ENCODE measurements at places on chromosomes 11 and 22.

DNA sequence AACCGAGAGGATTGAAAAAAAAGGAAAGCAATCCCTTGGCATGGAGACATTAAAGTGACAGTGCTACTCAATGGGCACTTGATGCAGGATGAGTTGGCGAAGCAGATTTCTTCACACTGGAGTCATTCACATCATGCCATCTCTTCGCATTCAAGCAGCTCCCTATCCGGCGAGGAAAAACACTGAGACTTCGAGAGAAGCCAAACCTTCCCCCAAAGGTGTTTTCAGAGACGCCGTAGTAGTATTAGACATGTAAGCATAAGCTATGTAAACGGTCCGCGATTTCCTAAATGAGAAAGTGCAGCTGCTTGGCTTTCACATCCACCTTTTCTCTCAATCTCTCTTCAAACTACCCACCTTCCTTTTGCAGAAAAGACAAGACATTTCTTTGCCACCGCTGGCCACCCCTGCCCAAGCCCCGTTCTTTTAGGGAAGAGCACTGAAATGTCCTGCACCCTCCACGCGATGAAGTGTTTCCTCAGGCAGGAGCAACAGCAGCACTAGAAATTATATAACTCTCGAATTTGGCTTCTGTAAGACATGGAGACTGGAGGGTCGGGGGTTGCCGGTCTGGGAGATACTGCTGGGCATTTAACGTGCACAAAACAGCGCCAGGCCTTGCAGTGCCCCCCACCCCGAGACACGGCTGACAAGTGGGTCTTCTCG lies at the start of gene DLG2:
TSS of gene DLG2 (minus strand) at position 13 of the 666 bp plus-strand sequence.
- peak; percentile 18 for DNase-seq

DNA sequence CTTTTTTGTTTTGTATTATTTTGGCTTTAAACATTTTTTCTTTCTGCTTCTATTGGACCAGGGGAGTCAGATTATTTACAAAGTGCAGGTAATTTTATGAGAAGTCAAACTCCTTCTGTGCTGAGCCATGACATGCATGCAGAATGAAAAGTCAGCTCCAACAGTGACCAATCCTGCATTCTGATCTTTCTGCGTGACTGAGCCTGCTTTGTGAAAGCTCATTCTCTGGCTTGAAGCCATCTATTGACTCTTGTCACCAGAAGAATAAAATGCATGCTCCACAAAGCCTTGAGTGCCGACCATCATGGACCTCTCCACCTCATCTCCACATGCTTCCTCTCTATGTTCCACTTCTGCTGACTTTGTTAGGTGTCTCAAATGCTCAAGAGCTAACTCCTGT lies 50.2 kb downstream of the MIAT start:
- DNase-seq: no peak

GRCh38 chr22:25172153-25172552 lies 27.5 kb upstream of the CRYBB3 start:
- DNase-seq: no peak

DNA sequence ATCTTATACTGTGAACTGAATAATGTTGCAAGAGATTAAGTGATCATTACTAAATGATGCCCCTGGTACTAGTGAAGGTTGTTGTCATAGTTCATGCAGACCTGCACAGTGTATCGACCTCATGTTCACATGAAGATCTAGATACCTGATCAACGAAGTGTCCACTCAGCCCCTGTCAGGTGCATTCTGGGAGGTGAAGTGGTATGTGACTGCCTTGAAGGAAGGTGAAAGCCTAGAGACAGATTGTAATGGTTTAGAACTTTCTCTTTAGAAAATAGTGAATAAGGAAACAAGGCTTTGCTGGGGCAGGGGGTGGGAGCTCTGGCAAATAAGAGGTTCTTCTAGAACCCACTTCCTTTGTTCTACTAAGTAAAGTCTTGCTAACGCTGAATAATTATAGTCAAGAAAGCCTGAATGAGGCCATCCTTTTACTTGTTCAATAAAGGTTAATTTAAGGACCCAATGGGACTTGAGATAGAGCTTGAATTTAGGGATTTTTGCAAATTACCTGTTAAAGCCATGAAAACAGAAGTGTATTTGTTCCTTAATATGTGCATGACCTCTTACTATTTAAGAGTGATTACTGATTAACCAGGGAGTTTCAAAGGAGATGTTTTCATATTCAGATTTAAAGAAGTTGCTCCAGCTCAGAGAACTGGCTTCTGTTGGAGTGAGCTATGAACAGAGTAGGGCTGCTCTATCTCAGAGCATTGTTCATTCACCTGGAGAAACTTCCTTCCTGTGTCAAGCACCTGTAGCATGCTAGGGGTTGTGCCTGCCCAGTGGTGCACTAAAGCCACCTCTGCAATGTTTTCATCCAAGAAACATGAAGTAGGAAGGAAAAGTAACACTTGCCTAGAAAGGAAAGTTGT lies 45.3 kb downstream of the C22orf31 start:
- DNase-seq: no peak

- no peak for DNase-seq
Measured at GRCh38 chr11:119700536-119701346, 28.3 kb downstream of the NECTIN1 start.

DNA sequence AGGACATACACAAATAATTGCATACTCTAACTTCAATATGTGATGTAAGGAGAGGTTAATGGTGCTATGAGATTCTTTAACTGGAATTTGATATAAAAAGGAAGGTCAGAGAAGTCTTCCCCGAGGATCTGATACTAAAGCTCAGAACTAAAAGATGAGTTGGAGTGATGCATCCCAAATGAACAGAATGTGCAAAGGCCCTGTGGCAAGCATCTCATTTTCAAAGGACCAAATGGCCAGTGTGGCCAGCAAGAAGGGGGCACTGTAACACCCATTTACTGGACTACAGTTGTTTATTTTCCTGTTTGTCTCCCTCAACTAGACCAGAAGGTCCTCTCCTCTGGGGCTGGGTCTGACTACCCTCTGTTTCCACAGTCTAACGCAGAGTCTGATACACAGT lies 114.9 kb upstream of the ASPHD2 start:
- no peak for DNase-seq

- DNase-seq: peak; percentile 56
Measured at GRCh38 chr11:47161134-47161854, 15.4 kb downstream of the ARFGAP2 start.

GRCh38 chr11:45209891-45210699 lies 63.7 kb downstream of the PRDM11 start:
- no peak for DNase-seq

- no peak for DNase-seq
Measured at GRCh38 chr11:61966734-61967115, 709 bp downstream of the FTH1 start.

- DNase-seq: no peak
Measured at GRCh38 chr11:79296141-79296540, 144.7 kb downstream of the TENM4 start.

GRCh38 chr11:14673824-14674405 lies 30.3 kb downstream of the PDE3B start:
- no peak for DNase-seq

DNA sequence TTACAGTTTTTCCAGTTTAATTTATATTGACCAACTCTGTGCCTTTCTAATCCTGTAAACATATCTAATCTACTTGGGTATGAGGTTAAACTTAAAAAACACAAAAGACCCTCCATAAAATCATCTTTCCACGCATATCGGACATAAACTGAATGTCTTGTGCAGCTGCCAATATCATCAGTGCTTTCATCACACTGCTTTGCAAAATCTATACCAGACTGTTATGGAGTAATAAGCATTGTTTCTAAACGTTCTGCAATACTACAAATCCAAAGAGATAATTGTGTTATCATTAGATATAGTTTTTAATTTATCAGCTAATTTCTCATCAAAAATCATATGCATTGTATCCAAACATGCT lies 36.1 kb upstream of the AMPD3 start:
- no peak for DNase-seq

DNA sequence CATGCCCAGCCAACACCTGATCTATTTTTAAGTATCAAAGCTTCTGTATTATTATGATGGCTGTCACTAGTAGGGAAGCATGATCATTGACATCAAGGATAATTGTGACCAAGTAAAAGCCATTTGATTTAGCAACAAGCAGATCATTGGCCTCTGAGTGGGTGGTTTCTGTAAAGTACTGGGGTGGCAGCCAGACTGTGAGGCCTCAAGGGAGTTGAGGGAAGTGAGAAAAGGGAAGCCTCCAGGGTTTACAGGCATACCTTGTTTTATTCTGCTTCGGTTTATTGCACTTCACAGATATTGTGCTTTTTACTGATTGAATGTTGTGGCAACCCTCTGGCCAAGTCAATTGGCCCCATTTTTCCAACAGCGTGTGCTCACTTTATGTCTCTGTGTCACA lies 60.1 kb downstream of the PRR5L start:
- no peak for DNase-seq

DNA sequence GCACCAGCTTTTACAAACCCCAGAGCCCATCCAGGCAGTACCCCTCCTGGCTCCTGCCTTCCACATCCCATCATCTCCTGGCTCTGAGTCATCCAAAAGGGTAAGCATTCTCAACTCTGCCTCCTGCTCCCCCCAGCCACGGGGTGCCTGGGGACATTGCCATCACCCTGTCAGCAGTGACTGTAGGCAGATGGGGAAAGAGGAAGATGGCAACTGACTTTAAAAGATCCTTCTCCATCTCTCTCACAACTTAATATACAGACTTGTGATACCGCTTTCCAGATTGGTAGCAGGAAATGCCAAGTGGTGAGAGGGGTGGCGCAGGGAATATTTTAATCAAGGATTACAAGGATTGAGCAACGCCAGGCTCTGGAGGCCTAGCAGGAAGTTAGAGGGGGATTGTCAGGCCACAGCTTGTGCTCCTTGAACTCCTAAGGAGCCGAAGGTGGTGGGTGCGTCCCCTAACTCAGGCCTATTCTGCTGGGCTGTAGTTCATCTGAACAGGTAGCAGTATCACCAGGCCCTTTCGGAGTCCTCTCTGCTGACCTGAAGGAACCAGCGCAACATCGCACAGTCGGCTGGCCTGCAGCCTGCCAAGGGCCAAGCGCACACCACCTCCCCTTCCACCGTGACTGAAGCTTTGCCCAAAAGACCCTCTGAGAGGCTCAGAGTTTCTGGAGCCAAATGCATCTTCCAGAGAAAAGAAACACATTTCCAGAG lies 83.3 kb downstream of the ZC3H12C start:
- no peak for DNase-seq
